Memory B cell (primary cell): ENCODE measurements at places on chromosomes 7 and 10.

- DNase-seq, result no peak
Observed at GRCh38 chr7:17030559-17030958, 148.8 kb upstream of the AGR3 start.

DNA sequence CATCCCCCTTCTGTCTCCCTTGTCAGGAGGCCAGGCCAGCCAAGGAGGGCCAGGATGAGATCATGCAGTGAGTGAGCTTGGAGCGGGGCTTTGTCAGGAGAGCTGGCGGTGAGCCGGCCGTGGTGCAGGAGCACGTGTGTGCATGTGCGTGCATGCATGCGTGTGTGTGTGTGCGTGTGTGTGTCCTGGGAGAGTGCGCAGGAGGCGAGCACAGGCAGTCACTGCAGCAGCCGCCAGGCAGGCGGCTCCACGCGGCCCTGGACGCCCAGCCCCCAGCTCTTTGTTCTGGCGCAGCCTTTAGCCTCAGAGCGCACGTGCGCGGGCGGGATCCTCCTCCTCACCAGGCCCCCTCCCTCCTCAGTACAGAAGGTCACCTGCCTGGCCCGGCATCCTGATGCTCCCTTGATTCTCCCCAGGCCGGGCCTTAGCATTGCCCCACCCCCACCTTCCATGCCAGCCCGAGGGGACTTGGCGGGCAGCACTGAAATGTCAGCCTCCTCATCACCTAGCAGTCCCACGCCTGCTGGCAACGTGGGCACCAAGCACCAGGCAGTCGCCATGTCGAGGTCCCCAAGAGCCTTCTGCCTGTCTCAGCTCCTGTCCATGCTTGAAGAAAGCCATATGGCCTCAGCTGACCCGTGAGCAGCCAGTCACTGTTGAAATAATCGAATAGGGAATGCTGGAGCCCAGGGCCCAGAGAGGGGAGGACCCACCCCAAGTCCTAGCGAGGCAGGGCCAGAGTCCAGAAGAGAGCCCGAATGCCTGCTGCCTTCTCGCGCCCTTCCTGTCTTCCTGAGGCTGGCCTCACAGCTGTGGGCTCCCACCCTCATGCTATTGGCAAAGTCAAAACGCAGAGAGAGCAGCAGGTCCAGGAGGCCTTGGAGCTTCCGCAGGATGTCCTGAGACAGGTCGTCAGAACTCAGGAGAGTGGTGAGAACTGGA, 125.9 kb upstream of the PPIF start:
- DNase-seq, result no peak

- no peak for DNase-seq
Observed at GRCh38 chr10:69366738-69367137, 50.0 kb downstream of the TACR2 start.

GRCh38 chr7:112192236-112193154, 13.7 kb downstream of the DOCK4 start:
- no peak for DNase-seq

GRCh38 chr10:79547973-79548372, 12.2 kb downstream of the SFTPA2 start:
- no peak for DNase-seq

DNA sequence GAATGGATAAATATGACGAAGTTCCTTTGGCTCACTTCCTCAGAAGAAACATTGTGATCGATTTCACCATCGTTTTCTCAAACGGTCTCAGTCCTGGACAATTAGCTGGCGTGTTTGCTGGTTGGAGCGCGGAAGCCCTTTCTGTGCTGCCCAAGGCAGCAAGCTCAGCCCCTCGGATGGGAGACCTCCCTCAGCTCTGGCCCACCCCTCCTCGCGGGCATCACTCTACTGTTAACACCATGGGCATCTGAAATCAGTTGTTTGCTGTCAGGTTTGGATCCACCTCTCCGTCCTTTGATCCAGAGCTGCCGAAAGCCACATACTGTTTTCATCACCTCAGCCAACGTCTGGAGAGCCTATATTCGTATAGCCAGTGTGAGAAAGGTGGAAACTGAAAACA, 68.2 kb downstream of the C10orf143 start:
- no peak for DNase-seq

DNA sequence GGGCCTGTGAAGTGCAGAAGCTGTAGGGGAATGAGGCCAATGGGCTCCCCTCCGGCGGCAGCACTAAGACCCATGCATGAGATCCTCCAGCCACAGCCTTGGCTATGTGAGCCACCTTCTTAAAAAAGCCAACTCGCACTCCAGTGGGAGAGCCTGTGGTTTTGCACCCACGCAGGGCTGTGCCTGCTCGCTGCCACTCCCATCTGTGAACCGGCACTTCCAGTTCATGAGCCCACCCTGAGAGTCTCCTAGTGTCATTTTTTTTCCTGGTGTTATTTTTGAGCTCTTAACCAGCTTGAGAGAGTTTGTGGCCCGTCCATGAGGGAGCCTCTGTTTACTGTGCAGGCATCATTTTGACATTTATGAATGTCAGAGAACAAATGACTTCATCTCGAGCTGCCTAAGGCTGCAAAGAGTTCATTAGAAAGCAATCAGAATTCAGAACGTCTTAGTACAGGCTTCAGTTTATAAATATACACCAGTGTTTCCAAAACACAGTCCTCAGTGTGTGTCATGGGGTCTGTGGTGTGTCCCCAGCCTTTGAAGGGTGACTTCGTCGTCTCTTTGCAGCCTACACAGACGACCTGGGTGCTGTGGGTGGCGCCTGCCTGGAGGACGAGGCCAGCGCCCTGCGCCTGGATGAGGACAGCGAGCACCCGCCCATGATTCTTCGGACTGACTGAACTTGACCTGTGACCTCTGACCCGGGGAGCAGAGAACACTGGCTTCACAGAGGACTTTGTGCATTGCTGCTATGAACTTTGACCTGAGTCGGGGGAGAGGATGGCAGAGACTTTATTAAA, 40.4 kb downstream of the WIPI2 start:
- no peak for DNase-seq

DNA sequence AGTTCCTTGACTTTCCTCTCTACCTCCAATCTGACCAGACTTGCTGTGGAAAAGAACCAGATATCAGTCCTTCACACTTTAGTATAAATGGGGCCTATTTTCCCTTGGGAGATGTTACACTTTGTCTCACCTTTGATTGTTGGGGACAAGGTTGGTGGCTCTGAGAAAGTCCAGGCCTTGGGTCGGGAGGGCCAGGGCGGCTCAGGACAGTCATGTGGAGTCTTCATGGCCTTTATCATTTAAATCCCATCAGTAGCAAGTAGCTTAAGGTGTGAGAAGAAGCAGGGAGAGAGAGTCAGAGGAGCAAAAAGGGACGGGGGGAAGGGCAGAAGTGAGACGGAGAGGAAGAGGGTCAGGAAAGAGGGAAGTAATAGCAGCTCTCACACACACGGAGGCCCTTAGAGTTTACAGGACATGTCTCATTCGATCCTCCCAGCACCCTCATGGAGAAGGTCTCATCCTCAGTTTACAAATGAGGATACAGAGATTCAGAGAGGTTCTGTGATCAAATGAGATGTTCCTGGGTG, 40.5 kb downstream of the TBATA start:
- DNase-seq, result no peak

- DNase-seq, result no peak
Observed at GRCh38 chr10:72648301-72648700, 22.4 kb upstream of the MICU1 start.

DNA sequence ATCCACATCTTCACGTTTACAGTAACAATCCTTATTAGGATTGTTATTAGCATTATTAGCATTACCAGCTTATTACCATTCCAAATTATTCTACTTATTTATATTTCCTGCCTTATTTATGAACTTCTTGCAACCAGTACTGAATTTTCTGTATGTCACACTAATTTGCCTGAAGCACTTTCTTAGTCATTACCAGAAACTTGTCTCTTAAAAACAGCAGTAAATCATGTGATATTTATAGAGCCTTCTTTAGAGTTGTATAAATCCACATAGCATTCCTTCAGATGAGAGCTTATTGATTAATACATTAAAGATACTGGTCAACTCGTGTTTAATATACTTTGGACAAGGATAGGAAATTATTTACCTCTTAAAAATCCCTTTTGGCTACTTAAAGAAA, 618.6 kb downstream of the SUGCT start:
- no peak for DNase-seq

DNA sequence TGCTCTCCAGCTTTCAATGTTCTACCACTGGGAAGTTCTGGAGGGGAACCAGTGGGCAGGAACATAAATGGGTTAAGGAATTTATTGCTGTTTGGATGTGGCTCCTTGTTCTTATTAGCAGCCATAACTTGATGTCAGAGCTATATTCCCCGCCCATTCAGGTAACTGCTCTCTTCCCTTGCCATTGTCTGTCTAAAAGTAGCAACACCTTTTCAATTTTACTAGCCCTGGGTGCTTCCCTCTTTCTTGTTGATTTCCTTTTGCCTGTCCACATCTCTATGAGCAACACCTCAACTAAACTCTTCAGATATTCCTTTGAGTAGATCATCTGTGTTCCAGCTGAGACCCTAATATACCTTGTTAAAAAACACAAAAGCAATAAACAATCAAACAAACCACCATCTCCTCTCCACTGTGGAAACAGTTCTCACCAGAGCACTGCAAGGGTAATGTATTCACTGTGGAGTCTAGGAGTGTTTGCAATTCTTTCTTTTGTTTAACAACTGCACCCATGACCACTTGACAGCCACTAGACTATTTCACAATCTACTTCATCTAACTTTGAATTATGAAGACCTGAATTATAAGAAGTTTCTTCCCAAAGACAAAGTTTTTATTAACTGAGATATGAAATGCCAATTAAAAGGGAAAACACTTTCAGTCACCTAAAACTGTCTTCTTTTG, 436.7 kb downstream of the IPMK start:
- no peak for DNase-seq
